ENCODE measurements at places on chromosomes 6 and 20.
A peak's percentile ranks its signal among the peaks of the same experiment; 100 is the strongest.

- peak; percentile 47 for DNase-seq
These were observed 695.3 kb downstream of the MAFB start for GRCh38 chr20:39993742-39994141.

GRCh38 chr20:41531518-41532275 is 86.5 kb downstream of the CHD6 start:
- DNase-seq, result peak; percentile 74

- no peak for DNase-seq
These were observed 157.4 kb upstream of the TNFAIP3 start for GRCh38 chr6:137709424-137710236.

- peak; percentile 95 for DNase-seq
These were observed at the start of gene HM13 for GRCh38 chr20:31514154-31515071. TSS of gene HM13 (plus strand) at chr20:31514442. CDS start at chr20:31514552, 110 bp downstream.

DNA sequence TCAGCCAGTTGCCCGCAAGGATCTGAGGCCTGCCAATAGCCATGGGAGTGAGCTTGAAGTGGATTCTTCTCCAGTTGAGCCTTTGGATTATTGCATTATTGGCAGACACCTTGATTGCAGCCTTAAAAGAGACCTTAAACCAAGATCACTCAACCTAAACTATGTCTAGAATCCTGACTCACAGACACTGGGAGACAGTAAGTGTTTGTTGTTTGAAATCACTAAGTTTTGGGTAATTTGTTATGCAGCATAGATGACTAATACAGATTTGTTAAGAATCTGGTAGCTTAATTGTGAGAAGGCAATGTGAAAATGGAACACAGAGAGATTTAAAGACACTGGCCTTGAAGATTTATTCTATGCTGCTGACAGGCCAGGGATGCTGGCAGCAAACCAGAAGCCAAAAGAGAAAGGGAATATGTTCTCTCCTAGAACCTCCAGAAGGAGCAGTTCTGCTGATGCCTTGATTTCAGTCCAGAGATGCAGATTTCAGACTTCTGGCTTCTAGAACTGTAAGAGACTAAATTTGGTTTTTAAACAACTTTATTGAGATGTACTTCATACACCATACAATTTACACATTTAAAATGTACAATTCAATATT is 17.6 kb downstream of the SIRPD start:
- DNase-seq, result no peak

GRCh38 chr6:161169696-161170095 is 104.2 kb downstream of the AGPAT4 start:
- DNase-seq, result peak; percentile 10

DNA sequence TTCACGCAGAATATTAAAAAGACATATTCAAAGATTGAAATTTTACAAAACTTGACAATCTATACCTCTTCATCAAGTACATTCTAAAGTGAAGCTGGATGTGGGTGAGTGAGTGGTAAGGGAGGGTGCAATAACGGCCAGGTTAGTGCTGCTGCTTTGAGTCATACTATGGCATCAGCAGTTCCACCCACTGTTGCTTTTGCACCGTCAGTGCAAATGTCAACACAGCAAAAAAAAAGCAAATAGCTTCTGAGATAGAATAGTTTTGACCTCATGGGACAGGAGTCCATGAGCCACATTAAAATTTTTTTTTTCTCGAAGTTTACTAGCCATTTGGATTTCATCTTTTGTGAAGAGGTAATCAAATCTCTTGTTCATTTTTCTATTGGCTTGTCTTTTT is 31.8 kb downstream of the PSMF1 start:
- no peak for DNase-seq
